MG63 (cell line): ENCODE measurements at places on chromosomes 2 and 18. TPM values are rescaled to one million over a fixed set of nuclear protein-coding genes. Genes with fewer than 3 reads are reported as not detected.

The COL4A3 gene
- total RNA-seq: 0.20 TPM in 1 of 2 replicates, not detected in the other

The GAL3ST2 gene
- total RNA-seq: 1.7 TPM in 1 of 2 replicates, not detected in the other

The SCN7A gene
- not detected in 2 replicates for total RNA-seq

The KCMF1 gene
- total RNA-seq: 48.5 and 90.5 TPM in 2 replicates

The ARHGEF33 gene
- 0.05 TPM in 1 of 2 replicates, not detected in the other for total RNA-seq

The PSMA8 gene
- total RNA-seq: 0.23 TPM in 1 of 2 replicates, not detected in the other

The UGT1A7 gene
- total RNA-seq: 0.10 TPM in 1 of 2 replicates, not detected in the other

The ALKAL2 gene
- not detected in 2 replicates for total RNA-seq

The SMYD1 gene
- not detected in 2 replicates for total RNA-seq

The AQP12A gene
- total RNA-seq: not detected in 2 replicates

The CRACDL gene
- total RNA-seq: not detected in 2 replicates

The OXER1 gene
- total RNA-seq: not detected in 2 replicates

The RFTN2 gene
- 0.07 TPM in 2 replicates for total RNA-seq

The MC4R gene
- not detected in 2 replicates for total RNA-seq
